Lower leg skin (tissue), 4 donors: ENCODE measurements at places on chromosomes 1 and 21. TPM values are rescaled to one million over a fixed set of nuclear protein-coding genes. Genes with fewer than 3 reads are reported as not detected.

DNA sequence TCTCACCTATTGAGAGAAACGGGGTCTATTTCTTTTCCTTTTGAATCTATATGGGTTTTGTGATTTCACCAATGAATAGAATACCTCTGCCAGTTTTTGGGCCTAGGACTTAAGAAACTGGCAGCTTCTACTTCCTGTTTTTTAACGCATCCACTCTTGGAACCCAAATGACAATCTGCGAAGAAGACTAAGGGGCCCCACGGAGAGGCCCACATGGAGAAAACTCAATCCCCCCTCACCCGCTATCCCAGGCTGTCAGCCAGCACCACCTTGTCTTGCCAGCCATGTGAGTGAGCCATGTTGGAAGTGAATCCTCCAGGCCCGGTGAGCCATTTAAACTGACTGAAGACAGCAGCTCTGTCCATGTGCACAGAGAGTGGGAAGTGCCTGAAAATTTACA lies 3.6 kb upstream of the HENMT1 start:
- no peak for DNase-seq

- DNase-seq, result no peak
Measured at GRCh38 chr1:235937123-235937522, 70.4 kb upstream of the LYST start.

DNA sequence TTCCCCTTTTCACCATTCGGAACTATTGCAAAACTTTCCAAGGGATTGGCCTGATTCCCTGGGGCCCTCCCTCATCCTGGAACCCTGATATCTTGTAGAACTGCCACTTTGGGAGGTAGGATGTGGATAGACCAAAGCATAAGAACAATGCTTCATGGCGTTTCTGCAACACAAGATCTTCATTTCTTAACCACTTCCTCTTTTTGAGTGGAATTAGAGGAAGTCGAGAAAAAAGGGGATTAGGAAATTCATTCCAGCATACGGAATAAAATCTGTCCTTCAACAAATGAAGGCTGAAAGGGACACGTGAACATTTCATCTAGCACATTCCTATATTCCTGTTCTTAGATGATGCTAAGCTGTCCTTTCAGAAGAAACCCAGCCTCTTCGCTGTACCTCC lies 149.3 kb downstream of the HUNK start:
- DNase-seq, result no peak

DNA sequence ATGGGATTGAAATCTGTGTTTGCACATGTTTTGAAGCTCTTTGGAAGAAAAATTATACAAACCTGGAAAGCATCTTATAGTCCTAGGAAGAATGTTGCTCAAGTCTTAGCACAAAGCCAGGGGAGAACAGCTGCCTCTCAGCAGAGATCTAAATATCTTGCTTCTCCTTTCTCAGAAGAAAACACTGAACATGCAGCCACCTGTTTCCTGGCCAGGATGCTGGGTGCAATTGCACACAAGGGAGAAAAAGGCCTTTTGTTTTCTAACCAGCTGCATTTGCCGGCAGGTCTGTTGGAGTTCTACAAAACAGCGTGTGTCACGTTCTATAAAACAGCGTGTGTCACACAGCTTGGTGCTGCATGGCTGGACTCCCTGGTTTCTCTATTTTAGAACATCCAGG lies 259.6 kb upstream of the PLD5 start:
- DNase-seq, result no peak

GRCh38 chr1:193181985-193182384 lies 4.4 kb downstream of the B3GALT2 start:
- no peak for DNase-seq

DNA sequence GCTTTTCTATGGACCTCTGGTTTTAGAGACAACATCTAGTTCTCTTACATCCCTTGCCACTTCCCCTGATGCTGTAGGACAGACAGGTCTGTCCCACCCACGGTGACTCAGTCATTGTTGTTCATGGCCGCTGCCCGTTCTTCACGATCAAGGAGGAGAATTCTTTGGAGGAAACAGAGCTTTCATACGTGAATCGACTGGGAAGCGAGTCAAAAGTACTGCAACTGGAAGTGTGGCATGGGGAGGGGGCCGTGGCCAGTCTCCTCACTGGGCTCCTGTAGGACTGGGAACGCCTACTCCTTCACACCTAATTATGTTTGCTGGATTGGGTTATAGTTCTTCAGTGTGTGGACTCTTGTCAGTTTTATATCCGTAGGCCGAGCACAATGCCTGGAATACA lies 4.4 kb upstream of the SLC37A1 start:
- DNase-seq, result no peak

GRCh38 chr1:80155371-80155770 lies 1148.8 kb upstream of the ADGRL4 start:
- no peak for DNase-seq

- no peak for DNase-seq
Measured at GRCh38 chr1:228087771-228088251, 5.3 kb downstream of the ARF1 start.

ZMYND12 gene
- 0.25 TPM for total RNA-seq

DNA sequence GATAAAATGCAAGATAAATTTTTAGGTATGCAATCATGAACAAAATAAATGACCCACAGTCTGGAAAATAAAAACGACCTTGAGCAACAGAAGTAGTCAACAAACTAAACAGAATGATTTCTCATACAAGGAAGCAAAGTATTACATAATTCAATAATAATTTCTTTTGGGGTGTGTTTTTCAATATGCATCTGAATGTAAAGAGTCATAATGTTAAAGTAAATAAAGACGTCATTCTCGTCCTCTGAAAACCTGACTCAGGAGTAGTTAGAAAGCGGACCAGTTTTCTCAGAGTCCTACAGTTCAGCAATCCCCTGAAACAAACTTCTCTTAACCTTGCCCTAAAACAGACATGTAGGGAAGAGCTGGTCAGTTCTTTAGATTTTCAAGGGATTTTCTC lies 18.6 kb downstream of the CDC42BPA start:
- DNase-seq, result no peak

DNA sequence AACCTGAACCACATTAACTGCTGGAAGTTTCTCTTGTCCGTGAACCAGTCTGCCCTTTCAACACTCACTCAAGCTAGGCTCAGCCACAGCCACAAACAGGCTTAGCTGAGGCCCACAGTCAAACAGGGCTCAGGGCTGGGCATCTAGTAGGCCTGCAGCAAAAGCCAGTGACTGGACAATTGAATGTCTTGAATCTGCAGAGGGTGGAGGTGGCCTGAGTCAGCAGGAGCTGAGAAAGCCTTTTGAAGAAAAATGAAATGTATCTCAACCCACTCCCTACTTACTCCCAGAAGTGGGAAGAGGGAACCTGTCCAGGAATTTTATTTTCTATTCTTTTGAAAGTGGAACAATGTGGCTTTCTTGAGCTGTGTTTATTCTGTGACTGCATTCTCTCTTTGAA lies 95.4 kb downstream of the PTPRU start:
- DNase-seq, result no peak
